Posterior cingulate gyrus (tissue), 11 donors: ENCODE measurements at places on chromosomes 1 and 21.

- peak; percentile 22 for DNase-seq
These were observed 22.2 kb downstream of the RUNX1 start for GRCh38 chr21:35026617-35027562.

- DNase-seq, result no peak
These were observed 19.6 kb upstream of the TACSTD2 start for GRCh38 chr1:58596631-58597052.

DNA sequence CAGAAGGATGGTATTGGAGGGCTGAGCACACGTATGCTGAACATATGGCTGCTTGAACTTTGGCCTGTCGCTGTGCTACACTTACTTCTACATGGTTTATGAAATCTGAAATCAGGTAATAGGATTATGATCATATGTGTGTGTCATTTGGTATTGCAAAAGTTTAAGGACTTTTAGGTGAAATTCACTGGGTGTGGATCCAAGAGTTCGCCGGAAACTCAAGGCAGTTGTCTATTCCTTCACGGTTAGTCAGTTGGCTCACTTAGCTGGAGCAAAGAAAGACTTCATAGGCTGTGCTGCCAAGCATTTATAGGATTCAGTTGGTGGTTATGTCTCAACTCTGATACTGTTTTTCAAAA, 927 bp downstream of the UAP1 start:
- no peak for DNase-seq

DNA sequence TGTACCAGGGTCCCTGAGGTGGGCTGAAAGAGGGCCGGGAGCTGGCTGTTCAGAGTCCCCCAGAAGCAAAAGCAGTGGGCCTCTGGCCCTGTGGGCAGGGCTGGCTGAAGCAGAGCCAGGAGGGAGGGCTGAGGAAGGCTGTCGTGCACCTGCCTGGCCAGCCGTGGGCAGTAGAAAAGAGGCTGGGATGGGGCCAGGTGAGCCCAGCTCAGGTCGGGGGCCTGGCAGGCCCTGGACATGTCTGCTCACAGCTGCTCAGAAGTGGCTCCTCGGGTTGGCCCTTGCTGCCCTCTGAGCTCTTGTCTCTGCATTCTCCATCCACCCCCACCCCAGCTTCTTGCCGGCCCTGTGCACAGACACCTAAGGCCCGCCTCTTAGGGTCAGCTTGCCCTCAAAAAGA, 60.0 kb downstream of the TCP10L start:
- DNase-seq, result no peak

DNA sequence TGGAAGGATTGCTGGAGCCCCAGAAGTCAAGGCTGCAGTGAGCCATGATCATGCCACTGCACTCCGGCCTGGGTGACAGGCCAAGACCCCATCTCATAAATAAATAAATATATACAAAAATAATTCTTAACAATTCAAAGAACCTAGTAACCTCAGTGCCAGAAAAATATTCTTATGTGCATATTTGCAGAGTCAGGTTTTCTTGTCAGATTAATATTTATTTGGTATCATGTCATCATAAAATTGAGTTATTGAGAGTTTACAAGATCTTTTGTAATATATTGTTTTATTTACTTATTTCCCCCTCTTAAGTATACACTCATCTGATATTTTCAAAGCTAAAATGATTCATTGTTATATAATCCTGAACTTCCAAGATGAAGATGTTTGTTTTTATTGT, 24.5 kb upstream of the AGL start:
- no peak for DNase-seq

GRCh38 chr1:209157546-209158249, 425.8 kb upstream of the CAMK1G start:
- DNase-seq, result no peak
